Amygdala (tissue), 56 donors: ENCODE measurements at places on chromosomes 11 and 22.

DNA sequence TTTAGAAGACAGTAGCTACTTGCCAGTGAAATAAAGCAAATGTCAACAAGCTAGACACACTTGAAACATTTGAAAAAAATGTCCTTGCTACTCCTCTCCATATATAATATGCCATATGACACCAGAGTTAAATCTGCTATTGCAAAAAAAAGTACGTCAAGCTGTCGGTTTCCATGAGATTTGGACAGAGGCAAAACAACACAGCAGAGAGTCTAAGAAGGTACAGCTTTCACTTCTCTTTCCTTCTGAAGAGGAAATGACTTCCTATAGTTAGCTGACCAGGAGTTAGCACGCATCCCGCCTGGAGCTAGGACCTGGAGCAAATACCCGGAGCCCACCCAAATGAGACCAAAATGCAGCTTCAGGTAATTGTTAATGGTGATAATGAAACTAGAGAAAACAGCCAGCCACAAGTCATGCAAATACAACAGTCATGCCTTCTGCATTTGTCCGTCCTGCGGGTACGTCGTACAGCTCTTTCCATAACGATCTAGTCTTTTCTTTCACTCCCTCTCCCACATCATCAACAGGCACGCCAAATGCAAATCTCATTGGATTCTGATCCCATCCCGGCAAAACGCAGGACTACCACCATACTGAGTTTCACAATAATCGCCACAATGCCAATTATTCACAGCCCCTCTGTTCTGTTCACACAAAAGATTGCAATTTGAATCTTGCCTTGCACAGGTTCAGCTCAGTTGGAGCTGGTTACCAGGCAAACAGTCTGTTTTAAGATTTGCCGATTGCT lies 395.0 kb upstream of the CCDC90B start:
- no peak for DNase-seq

DNA sequence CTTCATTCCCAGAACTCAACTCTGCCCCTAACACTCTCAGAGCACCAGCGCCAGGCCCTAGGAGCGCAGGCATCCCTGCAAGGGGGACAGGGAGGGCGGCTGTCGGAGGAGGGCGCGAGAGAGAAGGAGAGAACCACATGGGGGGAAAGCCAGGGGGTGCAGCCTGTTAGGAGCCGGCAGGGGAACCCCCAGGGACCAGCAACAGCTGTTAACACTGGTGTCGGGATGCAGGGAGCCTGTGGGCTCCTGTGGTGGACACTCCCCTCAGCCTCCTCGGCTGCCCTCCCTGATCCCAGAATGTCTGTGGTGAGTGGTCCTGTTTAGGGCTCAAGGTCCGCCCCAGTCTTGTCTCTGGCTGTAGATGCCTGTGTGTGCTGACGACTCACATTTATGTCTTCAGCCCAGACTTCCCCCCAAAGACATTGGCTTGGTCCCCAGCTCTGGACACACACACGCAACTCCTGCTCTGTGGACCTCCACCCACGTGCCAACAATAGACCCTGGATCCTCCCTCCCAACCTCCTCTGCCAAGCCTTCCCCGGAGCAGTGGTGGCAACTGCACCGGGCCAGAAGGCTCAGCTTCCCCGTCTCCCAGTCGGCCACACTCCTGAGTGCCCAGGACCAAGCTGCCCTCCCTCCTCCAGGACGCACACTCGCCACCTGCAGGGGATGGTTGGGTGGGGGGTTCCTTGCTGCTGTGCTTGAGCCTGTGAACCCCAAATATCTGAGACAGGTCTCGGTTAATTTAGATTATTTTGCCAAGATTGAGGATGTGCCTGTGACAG lies 817 bp upstream of the IFITM5 start:
- DNase-seq = no peak

- no peak for DNase-seq
Measured at GRCh38 chr11:92295175-92296137, 70.8 kb downstream of the FAT3 start.

DNA sequence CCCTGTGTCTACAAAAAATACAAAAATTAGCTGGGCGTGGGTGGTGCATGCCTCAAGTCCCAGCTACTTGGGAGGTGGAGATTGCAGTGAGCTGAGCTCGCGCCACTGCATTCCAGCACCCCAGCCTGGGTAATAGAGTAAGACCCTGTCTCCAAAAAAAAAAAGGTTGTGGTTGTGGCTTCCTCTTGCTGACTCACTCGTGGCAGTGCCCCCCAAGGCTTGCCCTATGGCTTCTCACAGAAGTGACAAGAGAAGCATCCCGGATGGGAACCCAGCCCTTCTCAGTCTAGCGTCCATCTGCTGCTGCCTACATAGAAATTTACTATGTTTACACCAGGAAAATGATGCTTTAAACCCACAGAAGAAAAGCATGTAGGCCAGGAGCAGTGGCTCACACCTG lies 68.5 kb upstream of the PITPNB start:
- no peak for DNase-seq

- no peak for DNase-seq
Measured at GRCh38 chr11:122977470-122978298, 4.0 kb downstream of the BSX start.

DNA sequence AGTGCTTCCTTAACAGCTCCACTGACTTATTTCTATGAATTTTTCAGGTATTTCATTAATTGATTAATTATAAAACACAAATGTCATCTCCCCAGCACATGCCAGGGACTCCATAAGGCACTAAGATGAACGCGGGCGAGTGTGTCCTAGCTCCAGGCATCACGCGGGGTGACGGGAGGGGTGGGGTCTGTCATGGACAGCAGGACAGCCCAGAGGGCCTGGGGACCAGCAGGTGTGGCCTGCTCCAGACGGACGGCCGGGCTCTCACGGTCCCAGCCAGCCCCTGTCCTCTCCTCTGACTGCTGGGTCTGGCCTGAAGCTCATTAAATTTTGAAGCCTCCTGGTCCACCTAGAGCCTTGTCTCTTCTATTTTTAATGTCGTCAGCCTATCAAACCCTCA lies 531.1 kb downstream of the BRD1 start:
- no peak for DNase-seq

GRCh38 chr11:105135883-105136282 lies 3.7 kb downstream of the CARD18 start:
- DNase-seq = no peak

GRCh38 chr11:121575250-121575962 lies 122.6 kb upstream of the SORL1-AS1 start:
- peak; percentile 39 for DNase-seq

DNA sequence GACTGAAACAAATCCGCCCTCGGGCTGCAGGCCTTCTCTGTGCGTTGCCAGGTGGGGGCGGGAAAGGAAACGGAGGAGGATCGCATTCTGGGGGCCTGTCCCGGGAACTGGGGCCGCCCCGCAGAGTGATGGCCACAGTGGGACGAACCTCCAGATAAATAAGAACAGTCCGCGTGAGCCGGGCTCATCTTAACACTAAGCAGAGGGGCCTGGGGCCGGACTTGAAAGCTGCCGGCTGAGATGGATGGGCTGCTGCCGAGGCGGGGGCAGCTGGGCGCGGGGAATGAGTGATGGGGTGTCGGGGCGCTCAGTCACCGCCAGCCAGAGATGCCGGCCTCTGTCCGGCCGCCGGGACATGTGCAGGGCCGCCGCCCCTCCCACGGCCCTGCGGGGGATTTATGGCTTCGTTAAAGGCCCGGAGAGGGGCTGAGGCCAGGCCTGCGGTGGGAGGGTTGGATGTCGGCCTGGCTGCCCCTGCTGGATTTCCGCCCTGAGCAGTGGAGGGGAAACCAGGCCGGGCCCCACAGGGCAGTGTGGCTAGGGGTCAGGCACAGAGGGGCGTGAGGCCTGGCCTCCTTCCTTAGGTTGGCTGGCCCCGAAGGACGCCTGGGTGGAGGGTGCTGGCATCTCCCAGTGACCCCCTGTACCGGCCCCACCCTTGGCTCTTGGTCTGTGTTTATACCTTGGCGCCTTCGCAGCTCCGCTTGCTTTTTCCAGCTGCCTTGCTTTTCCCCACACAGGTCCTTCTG lies 45.3 kb upstream of the CD82 start:
- no peak for DNase-seq

DNA sequence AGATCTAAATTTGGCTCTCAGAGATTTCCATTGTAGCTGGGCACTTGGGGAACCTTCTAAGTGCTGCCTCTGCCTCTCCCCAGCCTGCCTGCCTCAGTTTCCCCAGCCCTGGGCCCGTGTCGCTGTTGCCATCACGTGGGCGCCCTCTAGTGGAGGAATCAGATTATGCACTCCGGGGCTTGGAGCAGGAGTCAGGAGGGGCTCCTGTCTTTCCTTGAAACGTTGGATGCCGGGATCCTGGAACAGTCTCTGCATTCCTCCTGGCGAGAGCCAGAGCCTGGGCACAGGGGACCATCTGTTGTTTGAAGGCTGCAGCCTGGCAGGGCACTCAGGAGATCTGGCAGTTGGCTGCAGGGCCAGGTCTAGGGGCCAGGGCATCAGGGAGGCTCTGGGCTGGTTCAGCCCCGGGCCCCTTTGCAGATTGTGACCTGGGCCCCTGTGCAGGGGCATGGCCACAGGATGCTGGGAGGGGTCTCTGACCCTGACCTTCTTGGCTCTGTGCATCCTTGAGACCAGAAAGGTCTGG lies 71.6 kb downstream of the LRP5 start:
- DNase-seq = peak; percentile 47

- DNase-seq = no peak
Measured at GRCh38 chr11:102346456-102346747, 612 bp upstream of the BIRC2 start.

DNA sequence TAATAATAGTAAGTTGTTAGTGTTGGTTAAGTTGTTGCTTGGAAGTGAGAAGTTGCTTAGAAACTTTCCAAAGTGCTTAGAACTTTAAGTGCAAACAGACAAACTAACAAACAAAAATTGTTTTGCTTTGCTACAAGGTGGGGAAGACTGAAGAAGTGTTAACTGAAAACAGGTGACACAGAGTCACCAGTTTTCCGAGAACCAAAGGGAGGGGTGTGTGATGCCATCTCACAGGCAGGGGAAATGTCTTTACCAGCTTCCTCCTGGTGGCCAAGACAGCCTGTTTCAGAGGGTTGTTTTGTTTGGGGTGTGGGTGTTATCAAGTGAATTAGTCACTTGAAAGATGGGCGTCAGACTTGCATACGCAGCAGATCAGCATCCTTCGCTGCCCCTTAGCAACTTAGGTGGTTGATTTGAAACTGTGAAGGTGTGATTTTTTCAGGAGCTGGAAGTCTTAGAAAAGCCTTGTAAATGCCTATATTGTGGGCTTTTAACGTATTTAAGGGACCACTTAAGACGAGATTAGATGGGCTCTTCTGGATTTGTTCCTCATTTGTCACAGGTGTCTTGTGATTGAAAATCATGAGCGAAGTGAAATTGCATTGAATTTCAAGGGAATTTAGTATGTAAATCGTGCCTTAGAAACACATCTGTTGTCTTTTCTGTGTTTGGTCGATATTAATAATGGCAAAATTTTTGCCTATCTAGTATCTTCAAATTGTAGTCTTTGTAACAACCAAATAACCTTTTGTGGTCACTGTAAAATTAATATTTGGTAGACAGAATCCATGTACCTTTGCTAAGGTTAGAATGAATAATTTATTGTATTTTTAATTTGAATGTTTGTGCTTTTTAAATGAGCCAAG lies 2.7 kb downstream of the NEAT1 start:
- no peak for DNase-seq

DNA sequence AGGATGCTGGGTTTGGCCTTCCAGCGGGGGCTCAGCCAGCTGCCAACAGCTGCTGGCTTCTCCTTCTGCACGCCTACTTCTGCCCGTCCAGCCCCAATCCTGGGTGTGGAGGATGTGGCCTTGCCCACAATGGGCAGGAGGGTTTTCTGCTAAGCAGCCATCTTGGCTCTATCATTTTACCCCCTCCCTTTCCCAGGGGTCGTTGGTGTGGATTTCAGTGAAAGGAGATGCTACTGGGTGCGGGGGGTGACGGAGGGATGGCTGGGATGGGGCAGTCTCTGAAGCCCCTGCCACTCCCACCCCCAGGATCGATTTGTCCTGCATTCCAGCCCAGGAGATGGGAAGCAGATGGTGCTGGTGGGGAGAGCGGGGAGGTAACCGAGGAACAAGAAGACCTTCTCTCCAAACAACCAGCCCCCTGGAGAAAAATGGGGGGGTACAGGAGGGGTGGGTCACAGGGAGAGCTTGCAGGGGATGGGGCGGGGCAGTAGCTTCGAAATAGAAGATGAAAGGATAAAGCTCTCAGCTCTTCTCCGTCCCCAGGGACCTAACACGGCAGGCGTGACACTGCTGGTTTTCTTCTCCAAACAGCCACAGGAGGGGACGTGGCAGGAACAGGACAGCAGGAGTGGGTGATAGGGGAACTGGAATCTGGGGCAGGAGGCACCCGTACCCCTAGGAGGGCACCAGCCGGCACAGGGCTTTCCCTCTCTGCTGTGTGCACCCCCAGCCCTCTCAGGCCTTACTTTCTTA lies 68.9 kb downstream of the NECTIN1 start:
- no peak for DNase-seq

DNA sequence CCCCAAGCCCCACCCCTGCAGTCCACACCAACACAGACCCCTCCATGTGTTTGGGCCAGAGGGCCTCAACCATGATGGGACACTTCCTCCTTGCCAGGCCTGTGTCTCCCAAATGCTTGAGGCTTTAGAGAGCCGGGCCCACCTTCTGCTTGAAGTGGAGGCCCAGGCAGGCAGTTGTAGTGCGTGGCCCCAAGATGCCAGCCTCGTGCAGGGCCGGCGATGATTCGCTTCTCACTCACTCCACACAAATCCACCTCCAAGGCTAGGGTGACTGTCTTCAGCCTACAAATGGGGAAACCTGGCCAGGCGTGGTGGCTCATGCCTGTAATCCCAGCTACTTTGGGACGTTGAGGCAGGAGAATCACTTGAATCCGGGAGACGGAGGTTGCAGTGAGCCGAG lies 5.7 kb downstream of the PRR5 start:
- no peak for DNase-seq

GRCh38 chr22:19576460-19577421 lies 52.5 kb upstream of the CLDN5 start:
- no peak for DNase-seq

DNA sequence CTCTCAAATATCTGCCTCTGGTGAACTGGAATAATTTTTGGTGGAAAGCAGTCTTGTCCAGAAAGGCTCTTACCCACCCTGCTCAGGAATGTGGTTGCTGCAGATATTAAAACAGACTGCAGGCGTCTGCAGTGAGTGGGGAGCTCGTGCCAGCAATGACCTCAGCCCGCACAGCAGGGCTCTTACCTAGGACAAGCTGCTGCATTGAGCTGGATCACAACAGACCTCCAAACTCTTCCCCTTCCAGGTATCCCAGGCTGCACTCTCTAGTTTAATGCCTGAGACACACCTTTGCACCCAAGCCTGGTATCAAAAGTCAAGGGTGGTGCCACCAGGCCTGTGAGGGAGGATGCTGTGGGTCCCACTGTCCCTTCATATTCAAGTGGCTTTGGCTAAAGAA lies 69.7 kb upstream of the CDON start:
- DNase-seq = no peak
